Neuronal stem cell (in vitro differentiated cells): ENCODE measurements at places on chromosomes 6 and 20.
A peak's percentile ranks its signal among the peaks of the same experiment; 100 is the strongest.

- no peak overlapping the region for H3K27ac ChIP-seq
- no peaks in the 10 kb centered on the region for H3K4me1 ChIP-seq
- no peaks in the 10 kb centered on the region for H3K27me3 ChIP-seq
- DNase-seq, result no peak
- H3K4me3 ChIP-seq, result no peak overlapping the region
Measured at GRCh38 chr6:169567819-169568218, 134.0 kb downstream of the WDR27 start.

DNA sequence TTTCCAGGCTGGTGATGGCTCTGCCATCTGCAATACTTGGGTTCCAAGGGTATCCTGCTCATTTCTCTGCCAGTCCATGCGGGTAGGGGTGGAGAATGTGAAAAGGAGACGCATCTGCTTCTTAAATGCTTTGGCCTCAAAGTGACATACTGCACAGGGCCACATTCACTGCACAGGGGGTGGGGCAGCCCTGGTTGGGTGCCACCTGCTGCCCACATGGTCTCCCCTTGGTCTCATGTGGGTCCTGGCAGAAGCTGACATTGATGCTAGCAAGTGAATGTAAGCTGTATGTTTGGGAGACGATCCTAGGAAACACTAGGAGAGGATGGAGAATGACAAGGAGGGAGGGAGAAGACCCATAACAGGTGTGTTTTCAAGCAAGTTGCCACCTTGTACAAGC is 140.9 kb downstream of the EDN3 start:
- peaks cover 8% of the 10 kb centered on the region for H3K4me1 ChIP-seq
- H3K27me3 ChIP-seq, result no peaks in the 10 kb centered on the region
- H3K27ac ChIP-seq, result no peak overlapping the region
- no peaks in the 10 kb centered on the region for H3K36me3 ChIP-seq
- DNase-seq, result no peak
- no peak overlapping the region for H3K4me3 ChIP-seq

- no peak overlapping the region for H3K4me3 ChIP-seq
- DNase-seq, result no peak
- H3K27ac ChIP-seq, result no peak overlapping the region
- no peaks in the 10 kb centered on the region for H3K4me1 ChIP-seq
- no peaks in the 10 kb centered on the region for H3K36me3 ChIP-seq
Measured at GRCh38 chr6:101429845-101430244, 36.3 kb downstream of the GRIK2 start.

DNA sequence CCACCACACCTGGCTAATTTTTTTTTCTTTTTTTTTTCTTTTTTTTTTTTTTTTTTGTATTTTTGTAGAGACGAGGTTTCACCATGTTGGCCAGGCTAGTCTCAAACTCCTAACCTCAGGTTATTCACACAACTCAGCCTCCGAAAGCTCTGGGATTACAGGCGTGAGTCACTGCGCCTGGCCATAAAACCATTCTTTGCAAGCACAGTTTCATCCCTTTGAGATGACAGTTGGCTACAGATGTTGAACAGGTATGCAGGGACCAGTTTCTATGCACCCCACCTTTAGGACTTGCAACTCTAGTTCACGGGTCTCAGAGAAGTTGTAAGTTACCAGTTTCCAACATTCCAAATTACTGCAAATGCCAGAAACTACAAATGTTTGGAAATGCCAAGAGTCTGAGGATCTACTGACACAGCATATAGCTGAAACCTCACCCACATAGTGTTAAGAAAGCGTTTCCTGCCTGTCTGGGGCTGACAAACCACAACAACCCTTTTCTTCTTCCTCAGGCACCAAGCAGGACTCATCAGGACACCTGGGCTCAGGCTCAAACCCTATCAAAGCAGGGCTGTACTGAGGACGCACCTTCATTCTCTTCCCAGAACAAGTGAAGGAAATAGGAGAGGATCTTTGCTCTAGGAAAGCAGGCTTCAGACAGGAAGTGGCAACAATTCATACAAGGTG is 22.9 kb downstream of the ARHGAP18 start:
- H3K4me1 ChIP-seq, result peaks cover 7% of the 10 kb centered on the region
- H3K27me3 ChIP-seq, result no peaks in the 10 kb centered on the region
- no peak for DNase-seq
- H3K4me3 ChIP-seq, result no peak overlapping the region

- H3K36me3 ChIP-seq, result no peaks in the 10 kb centered on the region
- no peaks in the 10 kb centered on the region for H3K4me1 ChIP-seq
- no peaks in the 10 kb centered on the region for H3K27me3 ChIP-seq
- no peak overlapping the region for H3K27ac ChIP-seq
- no peak overlapping the region for H3K4me3 ChIP-seq
- DNase-seq, result no peak
Measured at GRCh38 chr6:148323344-148323743, 19.3 kb upstream of the SASH1 start.

- H3K4me3 ChIP-seq, result no peak overlapping the region
- H3K36me3 ChIP-seq, result peaks cover 2% of the 10 kb centered on the region
- no peaks in the 10 kb centered on the region for H3K27me3 ChIP-seq
- no peak overlapping the region for H3K27ac ChIP-seq
- DNase-seq, result no peak
Measured at GRCh38 chr6:108621117-108621516, 60.4 kb downstream of the FOXO3 start.

DNA sequence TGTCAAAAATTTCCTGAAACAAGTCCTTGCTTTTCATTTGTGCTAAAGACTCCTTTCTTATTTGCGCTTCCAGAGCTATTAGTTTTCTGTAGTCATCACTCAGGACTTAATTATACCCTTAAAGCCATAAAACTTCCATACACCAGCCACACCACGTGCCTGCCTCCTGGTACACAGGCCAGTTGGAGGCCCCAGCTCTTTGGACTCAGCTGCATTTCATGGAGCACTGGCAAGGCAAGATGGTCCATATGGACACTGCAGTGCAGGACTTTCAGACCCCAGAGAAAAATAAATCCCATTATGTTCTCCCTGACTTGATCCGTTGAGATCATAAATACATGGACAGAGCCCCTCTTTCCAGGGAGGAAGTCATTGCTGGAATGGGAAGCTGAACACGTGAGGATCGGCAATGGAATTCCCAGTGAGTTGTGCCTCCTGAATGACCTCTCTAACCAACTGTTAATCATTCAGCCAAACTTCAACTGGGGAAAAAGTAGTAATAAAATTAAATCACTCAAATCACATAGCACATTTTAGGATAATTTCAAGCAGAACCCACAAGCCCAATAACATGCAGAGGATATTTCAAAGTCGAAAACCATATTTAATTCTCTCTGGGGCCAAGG is 173.1 kb downstream of the HACE1 start:
- H3K36me3 ChIP-seq, result no peaks in the 10 kb centered on the region
- no peaks in the 10 kb centered on the region for H3K27me3 ChIP-seq
- no peak overlapping the region for H3K27ac ChIP-seq
- H3K4me3 ChIP-seq, result no peak overlapping the region
- H3K4me1 ChIP-seq, result peaks cover 2% of the 10 kb centered on the region
- no peak for DNase-seq

GRCh38 chr20:33740189-33740588 is 8.4 kb downstream of the ZNF341 start:
- DNase-seq, result no peak
- no peaks in the 10 kb centered on the region for H3K36me3 ChIP-seq
- no peak overlapping the region for H3K27ac ChIP-seq
- H3K4me1 ChIP-seq, result peaks cover 4% of the 10 kb centered on the region

GRCh38 chr6:167552961-167553735 is 228.3 kb downstream of the TTLL2 start:
- no peaks in the 10 kb centered on the region for H3K36me3 ChIP-seq
- no peaks in the 10 kb centered on the region for H3K27me3 ChIP-seq
- no peak overlapping the region for H3K27ac ChIP-seq
- no peak overlapping the region for H3K4me3 ChIP-seq
- H3K4me1 ChIP-seq, result peaks cover 11% of the 10 kb centered on the region

- no peak for DNase-seq
- H3K27me3 ChIP-seq, result no peaks in the 10 kb centered on the region
- H3K4me3 ChIP-seq, result no peak overlapping the region
- no peak overlapping the region for H3K27ac ChIP-seq
- H3K4me1 ChIP-seq, result no peaks in the 10 kb centered on the region
Measured at GRCh38 chr6:2375443-2375842, 130.0 kb upstream of the GMDS start.

GRCh38 chr6:154356690-154357089 is at the start of gene IPCEF1:
Gene IPCEF1 (minus strand): TSS chr6:154356803. CDS start chr6:154265947, 90,856 bp downstream.
- no peaks in the 10 kb centered on the region for H3K36me3 ChIP-seq
- no peaks in the 10 kb centered on the region for H3K27me3 ChIP-seq
- no peak within 1 kb of the TSS for H3K27ac ChIP-seq
- no peak for DNase-seq

- H3K4me3 ChIP-seq, result peak within 1 kb of the TSS; percentile 95
- no peaks in the 10 kb centered on the region for H3K27me3 ChIP-seq
- H3K36me3 ChIP-seq, result peaks cover 58% of the 10 kb centered on the region
- H3K4me1 ChIP-seq, result peaks cover 7% of the 10 kb centered on the region
Measured at GRCh38 chr6:30556066-30556905, at the start of gene GNL1. Gene GNL1 (minus strand): TSS chr6:30556489. CDS start chr6:30556203, 286 bp downstream.

DNA sequence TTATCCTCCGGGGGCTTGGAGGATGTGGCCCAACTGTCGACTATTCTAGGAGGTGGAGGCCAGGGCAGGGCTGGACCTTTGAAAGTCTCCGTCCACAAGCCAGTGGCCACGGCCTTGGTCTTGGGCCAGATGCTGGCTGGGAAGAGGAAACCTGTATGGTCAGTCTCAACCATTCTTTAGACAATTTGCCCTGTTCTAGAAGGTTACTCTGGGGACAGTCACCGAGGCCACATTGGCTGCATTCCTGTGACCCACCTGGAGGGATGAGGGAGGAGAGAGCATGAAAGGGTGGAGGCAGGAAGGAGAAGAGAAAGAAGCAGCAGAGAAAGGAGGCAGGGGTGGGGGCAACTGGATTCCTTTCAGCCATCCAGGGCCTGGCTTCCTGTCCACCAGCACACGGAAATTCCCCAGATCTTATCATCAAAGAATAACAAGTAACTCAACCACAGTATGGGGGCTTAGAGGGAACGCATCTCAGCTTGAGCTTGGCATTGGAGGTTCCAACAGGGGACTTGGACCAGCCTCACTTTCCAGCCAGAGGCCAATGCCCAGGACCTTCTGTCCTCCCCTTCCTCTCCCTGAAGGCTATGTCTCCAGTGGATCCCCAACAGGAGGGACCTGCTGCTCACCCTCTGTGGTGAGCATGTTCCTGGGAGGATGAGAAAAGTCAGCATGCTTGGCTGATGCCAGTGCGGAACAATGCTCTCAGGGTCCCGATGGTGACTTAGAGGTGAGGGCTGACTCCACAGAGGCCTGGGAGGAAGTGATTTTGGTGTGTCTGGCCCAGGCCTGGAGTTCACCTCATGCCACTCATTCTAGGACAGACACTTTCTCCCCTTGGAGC is 30.4 kb downstream of the TGM2 start:
- H3K27me3 ChIP-seq, result no peaks in the 10 kb centered on the region
- H3K27ac ChIP-seq, result no peak overlapping the region
- no peak overlapping the region for H3K4me3 ChIP-seq
- no peaks in the 10 kb centered on the region for H3K36me3 ChIP-seq

- no peaks in the 10 kb centered on the region for H3K27me3 ChIP-seq
- no peak overlapping the region for H3K4me3 ChIP-seq
- no peak for DNase-seq
- no peak overlapping the region for H3K27ac ChIP-seq
Measured at GRCh38 chr6:19731282-19731681, 105.9 kb upstream of the ID4 start.

GRCh38 chr6:54151861-54152260 is 40.6 kb downstream of the MLIP start:
- H3K36me3 ChIP-seq, result no peaks in the 10 kb centered on the region
- H3K27ac ChIP-seq, result no peak overlapping the region
- no peak overlapping the region for H3K4me3 ChIP-seq
- no peak for DNase-seq
- no peaks in the 10 kb centered on the region for H3K4me1 ChIP-seq

DNA sequence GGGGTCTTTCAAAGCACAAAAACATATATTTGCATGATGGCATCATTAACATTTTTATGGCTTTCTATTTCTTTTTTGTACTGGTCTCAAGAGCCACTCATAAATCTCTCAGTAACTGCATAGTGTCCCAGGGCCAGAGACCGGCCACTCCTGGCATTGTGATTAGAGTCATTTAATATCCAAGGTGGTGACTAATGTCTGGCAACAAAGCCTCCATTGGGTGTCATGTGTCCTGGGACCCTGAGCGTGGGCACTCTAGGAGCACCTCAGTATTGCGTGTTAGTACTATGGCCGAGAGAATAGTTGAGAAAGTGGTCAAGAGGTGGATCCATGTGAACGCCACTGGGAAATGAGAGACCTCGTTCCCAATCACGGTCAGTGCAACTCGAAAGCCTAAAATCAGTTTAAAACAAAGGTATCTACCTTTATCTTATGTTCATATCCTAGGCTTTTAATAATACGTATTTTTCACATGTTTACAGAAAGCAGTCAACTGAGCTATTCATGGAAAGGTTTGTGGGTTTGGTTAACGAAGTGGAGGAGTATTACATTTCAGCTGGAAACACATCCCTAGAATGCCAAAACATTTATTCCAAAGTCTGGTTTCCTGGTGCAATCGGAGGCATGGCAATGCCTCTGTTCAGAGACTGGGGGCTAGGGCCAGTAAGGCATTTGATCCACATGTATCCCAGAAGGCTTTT is 2.7 kb upstream of the ESR1 start:
- no peak overlapping the region for H3K27ac ChIP-seq
- no peaks in the 10 kb centered on the region for H3K4me1 ChIP-seq
- H3K4me3 ChIP-seq, result no peak overlapping the region
- H3K36me3 ChIP-seq, result no peaks in the 10 kb centered on the region
- H3K27me3 ChIP-seq, result peaks cover 63% of the 10 kb centered on the region
- DNase-seq, result no peak

- no peaks in the 10 kb centered on the region for H3K4me1 ChIP-seq
- no peak overlapping the region for H3K4me3 ChIP-seq
- no peak overlapping the region for H3K27ac ChIP-seq
- no peaks in the 10 kb centered on the region for H3K27me3 ChIP-seq
- H3K36me3 ChIP-seq, result peaks cover 21% of the 10 kb centered on the region
- no peak for DNase-seq
Measured at GRCh38 chr20:43529457-43530153, 22.1 kb downstream of the L3MBTL1 start.

DNA sequence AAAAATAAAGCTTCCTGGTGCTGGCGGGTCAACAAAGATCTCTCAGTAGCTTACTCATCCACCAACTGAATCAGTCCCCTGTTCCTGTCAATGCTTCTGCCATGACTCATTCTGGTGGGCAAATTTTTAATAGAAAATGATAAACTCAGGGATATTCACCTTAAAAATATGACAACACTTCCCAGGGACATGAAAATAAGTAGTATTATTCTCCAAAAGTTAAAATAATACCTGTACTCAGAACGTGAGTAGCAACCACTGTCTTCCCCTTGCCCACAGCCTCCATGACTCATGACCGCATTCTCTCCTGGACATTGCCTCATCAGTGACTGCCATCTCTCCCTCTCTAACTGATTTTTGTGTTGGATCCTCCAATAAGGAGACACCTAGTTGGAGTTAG is 552.3 kb downstream of the KIF16B start:
- no peak for DNase-seq
- H3K27ac ChIP-seq, result no peak overlapping the region
- H3K27me3 ChIP-seq, result no peaks in the 10 kb centered on the region
- no peaks in the 10 kb centered on the region for H3K36me3 ChIP-seq
- H3K4me3 ChIP-seq, result no peak overlapping the region

- no peak overlapping the region for H3K4me3 ChIP-seq
- H3K36me3 ChIP-seq, result no peaks in the 10 kb centered on the region
- no peak overlapping the region for H3K27ac ChIP-seq
- H3K4me1 ChIP-seq, result peaks cover 22% of the 10 kb centered on the region
- DNase-seq, result no peak
- no peaks in the 10 kb centered on the region for H3K27me3 ChIP-seq
Measured at GRCh38 chr6:167475947-167476346, 151.1 kb downstream of the TTLL2 start.
